Stimulated activated naive CD8-positive, alpha-beta T cell treated with anti-CD3 and anti-CD28 coated beads, Interleukin-15, amount 100 ng/mL, for 72 hours (primary cell): ENCODE measurements at places on chromosomes 1 and 21.

DNA sequence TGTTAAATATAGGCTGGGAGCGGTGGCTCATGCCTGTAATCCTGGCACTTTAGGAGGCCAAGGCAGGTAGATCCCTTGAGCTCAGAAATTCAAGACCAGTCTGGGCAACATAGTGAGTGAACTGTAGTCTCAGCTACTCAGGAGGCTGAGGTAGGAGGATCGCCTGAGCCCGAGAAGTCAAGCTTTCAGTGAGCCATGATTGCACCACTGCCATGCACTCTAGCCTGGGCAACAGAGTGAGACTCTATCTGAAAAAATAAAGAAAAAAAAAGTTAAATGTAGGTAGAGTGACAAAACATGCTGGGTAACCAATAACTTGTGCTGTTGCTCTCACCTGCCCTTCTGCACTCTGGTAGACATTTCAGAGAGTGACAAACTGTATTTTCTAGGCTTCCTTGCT lies 25.0 kb upstream of the SRSF10 start:
- DNase-seq: no peak

DNA sequence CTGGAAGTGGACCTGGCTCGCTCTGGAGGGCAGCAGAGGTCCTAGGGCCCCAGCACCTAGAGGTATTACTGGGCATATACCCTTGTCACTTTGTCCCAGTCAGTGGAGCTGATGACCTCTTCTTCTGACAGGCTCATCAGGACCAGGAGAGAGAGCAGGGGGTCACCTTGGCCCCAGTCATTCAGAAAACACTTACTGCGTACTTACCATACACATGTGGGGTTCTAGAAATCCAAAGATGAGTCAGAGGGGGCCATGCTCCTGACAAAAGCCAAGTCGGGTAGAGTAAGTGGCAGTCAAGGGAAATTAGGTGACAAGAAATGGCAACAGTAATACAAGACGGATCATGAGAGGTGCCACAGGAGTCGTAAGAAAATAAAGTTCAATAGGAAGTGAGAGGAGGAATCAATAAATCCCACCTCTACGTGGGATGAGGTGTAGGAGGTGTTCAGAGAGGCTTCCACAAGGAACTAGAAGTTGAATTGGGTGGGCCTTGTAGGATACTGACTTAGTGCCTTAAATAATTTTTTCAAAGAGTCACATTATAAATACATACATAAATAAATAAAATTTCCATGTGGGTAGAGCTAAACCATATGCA lies 6.8 kb downstream of the KCNC4 start:
- DNase-seq: peak; percentile 37

DNA sequence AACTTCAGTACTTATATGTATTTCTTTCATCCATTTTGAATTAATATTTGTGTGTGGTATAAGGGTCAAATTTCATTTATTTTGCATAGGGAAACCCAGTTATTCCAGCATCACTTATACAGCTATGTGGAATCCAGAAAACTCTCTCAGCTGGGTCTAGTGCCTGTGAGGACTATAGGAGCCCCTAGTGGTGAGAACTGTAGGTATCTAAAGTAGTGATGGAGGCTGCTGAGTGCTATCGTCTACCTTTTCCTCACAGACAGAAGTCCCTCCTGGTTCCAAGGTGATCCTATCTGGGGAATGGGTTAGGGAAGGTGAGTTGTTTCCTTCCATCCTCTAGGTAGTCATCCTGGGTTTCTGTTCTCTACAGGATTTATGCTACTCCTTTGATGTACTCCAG lies 352.0 kb upstream of the C1orf87 start:
- DNase-seq: no peak

GRCh38 chr1:67687198-67687545 lies 2.2 kb downstream of the GADD45A start:
- no peak for DNase-seq

DNA sequence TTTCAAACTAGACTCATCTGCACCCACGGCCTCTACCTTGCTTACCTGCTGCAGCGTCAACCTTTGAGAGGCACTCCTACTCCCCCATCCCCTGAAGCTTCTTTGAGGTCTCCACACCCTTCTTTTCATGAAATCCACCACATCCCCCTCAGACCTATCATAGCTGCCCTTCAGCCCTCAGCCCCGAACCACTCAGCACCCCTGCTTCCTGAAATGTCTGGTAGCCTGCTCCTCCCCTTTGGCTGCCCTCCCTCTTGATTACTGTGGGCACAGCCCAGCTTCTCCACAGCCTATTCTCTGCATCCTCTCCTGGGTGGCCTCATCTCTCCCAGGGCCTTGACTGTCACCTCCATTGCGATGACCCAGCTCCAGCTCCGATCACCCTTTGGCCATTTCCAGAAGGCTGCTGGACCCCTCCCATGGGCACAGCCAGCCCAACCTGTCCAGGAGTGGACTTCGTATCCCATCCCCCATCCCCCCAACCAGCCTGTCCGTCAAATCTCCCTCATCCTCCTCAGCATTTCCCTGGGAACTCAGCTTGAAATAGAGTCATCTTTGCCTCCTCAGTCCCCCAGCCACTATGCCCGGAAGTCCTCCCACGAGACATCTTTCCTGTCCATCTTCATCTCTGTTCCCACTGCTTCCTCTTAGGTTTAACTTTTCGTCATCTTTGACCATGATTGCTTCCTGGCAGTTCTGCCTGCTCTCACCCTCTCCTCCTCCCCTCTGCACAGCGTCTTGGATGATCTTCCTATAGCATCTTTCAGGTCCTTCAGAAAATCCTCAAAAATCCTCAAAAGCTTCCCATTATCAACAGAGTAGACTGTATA lies 6.1 kb upstream of the ADORA1 start:
- DNase-seq: no peak

DNA sequence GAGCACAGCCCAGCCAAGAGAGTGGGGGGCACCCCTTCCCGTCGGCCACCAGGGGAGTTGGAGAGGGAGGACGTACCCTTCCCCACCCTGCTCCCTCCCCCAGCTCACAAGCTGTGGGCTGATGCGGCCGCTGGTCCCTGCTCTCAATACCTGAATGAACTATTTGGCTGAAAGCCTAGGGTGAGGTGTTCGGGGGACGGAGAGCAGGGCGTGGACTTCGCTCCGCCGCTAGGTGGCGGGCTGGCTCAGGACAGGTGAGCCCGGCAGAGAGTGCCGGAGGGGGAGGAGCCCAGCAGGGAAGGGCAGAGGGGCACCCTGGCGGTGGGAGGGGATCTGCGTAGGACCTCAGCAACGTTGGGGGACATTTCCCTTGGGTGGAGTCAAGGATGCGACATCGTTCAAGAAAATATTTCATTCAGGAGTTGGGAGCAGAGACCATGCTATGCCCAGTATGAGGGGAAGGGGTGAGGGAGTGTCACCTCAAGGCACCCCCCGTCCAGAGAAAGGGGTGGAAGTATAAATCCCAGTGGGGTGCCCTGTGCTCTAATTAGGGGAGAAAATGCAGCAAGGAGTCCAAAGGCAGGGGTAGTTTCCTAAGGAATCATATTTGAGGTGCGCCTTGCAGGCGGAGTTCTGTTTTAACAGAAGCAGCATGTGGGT lies 12.0 kb upstream of the RHBG start:
- DNase-seq: peak; percentile 61

DNA sequence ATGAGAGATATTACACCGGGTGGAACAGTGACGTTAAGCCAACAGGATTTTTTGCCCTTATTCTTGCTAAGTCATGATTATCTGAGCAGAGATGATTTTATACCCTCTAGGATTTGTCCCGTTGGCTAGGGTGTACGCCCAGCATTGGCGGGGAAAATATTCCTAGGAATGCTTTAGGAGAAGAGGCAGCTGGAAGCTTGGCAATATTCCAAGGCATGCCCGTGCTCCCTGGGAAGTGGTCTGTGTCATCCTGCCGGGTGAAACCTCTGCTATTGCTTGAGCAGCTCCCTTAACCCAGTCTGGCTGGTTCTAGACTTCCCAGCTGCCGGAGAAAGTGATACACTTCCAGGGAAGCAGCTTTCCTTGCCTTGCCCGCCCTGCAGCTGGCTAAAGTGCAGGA lies 16.2 kb downstream of the CHRNB2 start:
- DNase-seq: no peak

GRCh38 chr1:208421486-208421885 lies 177.3 kb upstream of the PLXNA2 start:
- DNase-seq: no peak

GRCh38 chr1:27098431-27099134 lies 56.3 kb downstream of the SLC9A1 start:
- DNase-seq: no peak

GRCh38 chr1:30600258-30600657 lies 123.1 kb downstream of the MATN1 start:
- DNase-seq: no peak

- no peak for DNase-seq
These were observed 5.8 kb downstream of the ROR1 start for GRCh38 chr1:63779338-63780211.

- no peak for DNase-seq
These were observed 80.0 kb downstream of the DESI2 start for GRCh38 chr1:244732851-244733450.
